ENCODE measurements at places on chromosomes 13 and 19.

DNA sequence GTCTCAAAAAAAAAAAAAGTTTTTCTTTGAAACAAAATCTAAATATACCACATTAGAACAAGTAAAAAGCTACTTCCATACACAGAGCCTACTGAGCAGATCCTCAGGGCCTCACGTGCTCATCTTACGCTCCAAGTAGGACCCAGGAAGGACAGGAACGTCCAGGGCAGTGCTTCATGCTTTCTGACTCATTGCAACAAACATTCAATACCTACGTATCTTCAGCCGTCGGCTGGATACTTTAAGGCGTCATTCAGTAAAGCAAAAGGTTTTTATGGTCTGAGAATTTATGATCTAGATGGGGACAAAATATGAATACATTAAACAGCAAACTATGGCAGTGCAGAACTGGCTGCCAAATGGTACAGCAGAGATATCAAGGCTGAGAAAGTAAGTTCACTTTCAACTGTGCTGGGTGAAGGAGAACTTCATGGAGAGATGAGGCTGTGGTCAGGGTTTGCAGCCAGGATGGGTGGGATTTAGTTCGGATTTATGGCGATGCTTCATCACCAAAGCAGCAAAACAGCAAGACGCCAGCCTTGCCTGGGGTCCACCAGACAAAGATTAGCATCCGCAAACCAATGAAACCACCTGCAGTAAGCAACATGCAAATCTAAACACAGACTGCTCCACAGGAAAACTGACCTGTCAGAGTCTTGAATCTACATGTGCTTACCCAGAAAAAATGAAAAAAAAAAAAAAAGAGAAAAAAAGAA, 20.5 kb downstream of the CARS2 start:
- no peak for DNase-seq

DNA sequence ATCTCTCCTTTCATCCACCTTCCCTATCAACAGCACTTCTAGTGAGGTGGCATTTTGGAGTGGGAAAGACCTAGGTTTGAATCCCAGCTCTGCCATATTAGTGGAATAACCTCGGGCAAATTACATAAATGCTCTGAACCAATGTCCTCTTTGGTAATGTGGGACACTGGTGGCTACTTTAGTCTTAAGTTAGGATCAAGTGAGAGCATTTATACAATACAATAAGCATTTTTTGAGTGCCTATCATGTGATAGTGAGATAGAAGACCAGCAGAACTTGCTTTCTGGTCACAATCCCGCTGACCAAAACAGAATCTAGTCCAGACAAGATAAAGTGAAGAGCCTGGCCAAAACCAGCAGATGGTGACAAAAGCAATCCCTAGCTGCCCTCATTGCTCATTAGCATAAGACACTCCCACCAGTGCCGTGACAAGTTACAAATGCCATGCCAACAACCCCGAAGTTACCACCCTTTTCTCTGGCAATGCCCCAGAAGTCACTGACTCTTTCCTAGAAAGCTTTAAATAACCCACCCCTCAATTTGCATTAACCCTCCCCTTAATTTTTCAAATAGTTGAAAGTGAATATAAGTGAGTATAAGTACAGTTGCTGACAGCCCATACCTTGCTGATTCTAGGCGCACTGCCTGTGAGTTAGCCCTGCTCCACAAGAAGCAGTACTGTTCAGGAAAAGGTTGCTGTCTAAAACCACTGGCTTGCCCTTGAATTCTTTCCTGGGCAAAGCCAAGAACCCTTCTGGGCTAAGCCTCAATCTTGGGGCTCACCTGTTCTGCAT, 28.9 kb upstream of the KPNA3 start:
- DNase-seq: no peak

DNA sequence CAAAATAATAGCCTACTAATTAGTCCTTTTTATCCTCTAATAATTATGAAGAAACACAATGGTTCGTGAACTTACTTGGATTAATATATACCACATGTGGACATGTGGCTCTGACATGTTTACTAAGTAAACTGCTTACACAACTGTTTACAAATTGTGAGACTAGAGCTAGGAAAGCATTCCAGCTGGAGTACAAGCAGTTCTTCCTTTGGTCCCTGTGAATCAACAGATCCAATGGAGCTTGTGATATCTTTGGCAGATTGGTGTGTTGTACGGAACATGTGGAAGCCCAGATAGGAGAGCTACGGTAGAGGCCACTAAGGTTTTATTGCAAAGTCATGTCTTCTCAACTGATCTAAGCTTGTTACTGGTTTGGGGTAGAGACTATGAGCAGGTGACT, 145.5 kb upstream of the SPRY2 start:
- no peak for DNase-seq

DNA sequence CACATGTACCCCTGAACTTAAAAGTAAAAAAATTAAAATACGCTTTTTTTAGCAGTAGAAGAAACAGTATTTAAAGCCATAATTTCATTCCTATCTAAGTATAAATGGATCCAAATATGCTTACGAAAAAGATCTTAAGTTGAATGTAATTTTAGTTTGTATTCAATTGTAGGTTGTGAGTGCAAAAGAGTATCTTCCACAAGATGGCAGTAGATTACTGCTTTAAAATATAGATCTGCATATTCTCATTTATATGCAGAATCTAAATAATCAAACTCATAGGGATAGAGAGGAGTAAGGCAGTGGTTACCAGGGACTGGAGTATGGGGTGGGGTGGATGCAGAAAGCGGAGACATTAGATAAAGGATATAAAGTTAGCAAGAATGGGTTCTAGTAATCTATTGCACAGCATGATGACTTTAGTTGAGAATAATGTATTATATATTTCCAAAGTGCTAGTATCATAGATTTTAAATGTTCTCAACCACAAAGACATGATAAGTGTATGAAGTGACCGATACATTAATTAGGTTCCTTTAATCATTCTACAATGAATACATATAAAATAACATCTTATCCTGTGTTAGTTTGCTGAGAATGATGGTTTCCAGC, 14.2 kb downstream of the OR7A17 start:
- DNase-seq: no peak

GRCh38 chr13:112244061-112244460, 132.1 kb upstream of the SPACA7 start:
- DNase-seq: no peak

DNA sequence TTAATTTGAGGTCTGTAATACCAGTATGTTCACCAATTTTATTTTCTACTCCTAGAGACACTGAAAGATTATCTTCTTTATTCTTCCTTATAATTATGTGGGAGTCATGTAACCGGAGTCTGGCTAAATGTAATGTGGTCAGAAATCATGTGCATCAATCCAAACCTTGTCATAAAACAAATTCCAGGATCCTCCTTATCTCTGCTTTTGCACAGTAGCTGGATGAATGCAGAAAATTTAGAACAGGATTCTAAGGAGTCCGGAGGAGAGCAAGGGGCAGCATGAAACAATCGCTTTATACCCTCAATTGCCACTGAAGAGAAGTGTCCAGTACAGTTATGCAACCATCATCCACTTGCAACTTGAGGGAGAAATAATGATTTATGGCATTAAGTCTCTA, 2674.7 kb upstream of the PCDH20 start:
- no peak for DNase-seq

GRCh38 chr13:24353736-24354135, 44.4 kb downstream of the C1QTNF9 start:
- no peak for DNase-seq
